Aorta (tissue), 5 donors: ENCODE measurements at places on chromosomes 12 and 14.

DNA sequence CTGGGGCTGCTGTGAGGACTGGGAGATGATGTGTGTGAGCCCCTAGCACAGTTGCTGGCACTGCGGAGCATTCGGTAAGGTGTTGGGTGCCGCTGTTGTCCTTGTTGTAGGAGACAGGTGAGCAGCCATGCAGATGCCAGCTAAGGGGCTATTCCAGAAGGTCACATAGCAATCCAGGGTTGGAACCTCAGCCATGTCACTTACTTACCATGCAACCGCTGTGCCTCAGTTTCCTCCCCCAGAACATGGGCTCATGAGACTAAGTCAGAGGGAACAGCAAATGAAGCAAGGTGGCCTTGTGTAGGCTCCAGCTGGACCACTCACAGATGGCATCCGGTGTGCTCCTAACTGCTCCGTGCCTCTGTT lies 13.2 kb downstream of the DTX1 start:
- DNase-seq = no peak

- no peak for DNase-seq
These were observed 4.7 kb downstream of the RBP5 start for GRCh38 chr12:7123806-7124522.

GRCh38 chr12:92398565-92399309 lies 253.1 kb upstream of the BTG1 start:
- DNase-seq = no peak

GRCh38 chr14:23351681-23352505 lies 794 bp downstream of the SLC22A17 start:
- peak; percentile 77 for DNase-seq

DNA sequence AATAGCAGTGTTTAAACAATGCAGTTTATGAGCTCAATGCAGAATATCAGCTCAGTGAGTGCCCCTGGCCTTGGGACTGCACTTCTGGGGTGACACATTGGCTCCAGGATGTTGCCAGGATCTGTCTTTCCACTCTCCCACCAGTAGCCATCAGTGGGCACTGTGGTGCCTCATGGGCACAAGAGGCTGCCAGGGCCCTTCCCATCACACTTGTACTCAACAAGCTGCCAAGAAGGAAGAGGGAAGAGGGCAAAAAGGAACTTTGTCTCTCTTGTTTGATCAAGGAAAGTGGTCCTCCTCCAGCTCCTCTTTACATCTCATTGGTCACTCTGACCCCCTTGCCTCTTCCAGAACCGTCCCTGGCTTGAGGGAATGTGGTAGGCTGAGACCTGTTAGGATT lies 115.9 kb downstream of the AACS start:
- no peak for DNase-seq

- DNase-seq = no peak
These were observed 72.7 kb downstream of the SPTB start for GRCh38 chr14:64806862-64807495.

DNA sequence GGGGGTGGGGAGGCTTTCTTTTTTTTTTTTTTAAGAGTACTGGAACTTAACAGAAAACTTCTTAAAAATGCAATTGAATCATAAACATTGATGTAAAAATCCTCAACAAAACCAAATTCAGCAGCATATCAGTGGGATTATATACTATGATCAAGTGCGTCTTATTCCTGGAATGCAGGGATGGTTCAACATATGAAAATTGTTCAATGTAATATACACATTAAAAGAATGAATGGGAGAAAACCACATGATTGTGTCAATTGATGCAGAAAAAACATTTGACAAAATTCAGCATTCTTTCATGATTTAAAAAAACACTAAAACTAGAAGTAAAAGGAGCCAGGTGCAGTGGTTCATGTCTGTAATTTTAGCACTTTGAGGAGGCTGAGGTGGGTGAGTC lies 41.2 kb upstream of the CCT2 start:
- DNase-seq = no peak

- no peak for DNase-seq
These were observed 169.9 kb downstream of the RBM19 start for GRCh38 chr12:113796066-113796827.

DNA sequence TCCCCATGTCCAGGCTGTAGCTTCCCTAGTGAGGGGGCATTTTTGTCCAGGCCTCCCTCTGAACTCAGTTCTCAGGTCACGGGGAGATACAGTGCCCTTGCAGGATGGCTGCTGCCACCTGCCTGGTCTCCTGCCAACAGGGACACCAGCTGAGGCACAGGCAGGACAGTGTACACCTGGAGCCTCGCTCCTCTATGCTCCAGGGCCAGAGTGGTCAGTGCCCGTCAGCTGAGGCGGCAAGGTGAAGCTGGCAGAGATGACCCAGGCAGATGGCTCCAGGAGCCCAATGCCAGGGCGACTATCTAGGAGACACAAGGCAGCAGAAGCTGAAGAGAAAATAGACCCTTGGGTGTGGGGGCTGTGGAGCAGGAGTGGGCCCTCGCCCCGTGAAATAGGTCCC lies 12.6 kb downstream of the TUBA1C start:
- DNase-seq = no peak

DNA sequence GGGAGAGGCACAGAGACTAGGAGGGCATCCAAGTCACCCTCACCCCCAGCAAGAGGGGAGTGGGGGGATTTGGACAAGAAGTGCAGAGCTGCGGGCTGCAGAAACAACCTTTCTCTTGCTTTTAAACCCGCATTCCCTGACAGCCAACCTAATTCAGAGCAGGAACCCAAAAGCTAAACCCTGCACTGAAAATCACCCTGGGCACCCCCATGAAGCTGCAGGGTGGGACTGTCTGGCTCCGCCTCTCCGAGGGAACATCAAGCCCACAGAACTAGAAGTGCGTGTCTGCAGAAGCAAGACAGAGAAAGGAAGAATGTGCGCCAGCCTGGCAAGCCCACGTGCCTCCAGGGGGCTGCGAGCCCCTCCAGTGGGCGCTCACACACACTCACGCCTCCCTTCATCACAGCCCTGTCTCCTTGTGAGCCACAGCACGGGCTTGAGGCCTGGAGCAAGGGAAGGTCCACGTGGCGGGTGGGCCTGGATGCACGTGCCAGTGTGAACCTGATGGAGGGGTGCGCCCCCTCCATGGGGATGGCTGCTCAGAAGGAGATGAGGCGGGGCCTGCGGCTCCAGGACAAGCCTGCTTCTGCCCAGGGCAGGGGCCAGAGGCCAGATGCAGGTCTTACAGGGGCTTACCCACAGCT lies 27.8 kb upstream of the PNMA1 start:
- no peak for DNase-seq

DNA sequence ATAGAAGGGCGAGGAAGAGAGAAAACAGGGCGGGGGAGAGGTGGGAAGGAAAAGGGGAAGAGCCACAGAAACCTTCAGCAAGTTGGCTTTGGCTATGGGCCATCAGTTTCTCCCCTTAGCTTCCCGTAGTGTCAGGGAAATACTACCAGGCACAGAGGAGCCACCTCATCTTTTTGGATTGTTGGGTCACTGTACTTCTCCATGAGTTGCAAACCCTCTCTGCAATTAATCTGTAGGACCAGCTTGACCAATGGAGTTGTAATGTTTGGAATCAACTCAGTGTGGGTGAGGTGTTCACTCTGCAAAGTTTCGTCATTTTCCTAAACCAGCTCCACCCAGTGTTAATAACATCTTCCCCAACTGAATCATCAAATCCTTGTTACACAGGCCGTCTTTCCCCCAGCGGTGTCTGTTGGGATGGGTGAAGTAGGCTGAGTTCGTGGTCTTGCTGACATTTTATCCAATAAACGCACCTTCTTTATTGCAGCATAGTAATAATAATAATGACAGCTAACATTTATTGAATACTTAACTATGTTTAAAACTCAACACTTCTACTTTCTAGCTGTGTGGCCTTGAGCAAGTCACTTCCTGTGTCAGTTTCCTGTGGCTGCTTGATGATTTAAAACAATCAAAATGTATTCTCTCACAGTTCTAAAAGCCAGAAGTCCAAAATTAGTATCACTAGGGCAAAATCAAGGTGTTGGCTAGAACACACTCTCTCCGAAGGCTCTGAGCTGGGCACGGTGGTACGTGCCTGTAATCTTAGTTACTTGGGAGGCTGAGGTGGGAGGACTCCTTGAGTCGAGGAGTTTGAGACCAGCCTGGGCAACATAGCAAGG lies 8.1 kb upstream of the GLTP start:
- DNase-seq = no peak

GRCh38 chr12:88334271-88334670 lies 192.2 kb downstream of the TMTC3 start:
- DNase-seq = no peak

DNA sequence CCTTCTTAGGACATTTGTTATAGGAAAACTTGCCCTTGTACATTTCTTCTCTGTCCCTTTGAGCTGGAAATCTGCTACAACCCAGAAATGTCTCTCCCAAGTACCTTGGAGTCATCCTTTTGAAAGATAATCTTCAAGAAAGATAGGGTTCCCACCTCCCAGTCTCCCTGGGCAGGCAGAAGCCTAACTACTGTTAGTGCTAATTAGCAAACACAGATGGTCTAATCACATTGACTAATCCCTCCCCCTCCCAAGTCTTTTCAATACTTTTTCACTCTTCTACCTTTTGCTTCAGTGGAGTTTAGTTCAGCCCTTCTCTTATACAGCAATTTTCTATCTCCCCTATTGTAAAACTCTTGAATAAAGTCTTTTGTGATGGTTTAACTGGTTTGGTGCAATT lies 129.8 kb upstream of the PPFIA2 start:
- no peak for DNase-seq

DNA sequence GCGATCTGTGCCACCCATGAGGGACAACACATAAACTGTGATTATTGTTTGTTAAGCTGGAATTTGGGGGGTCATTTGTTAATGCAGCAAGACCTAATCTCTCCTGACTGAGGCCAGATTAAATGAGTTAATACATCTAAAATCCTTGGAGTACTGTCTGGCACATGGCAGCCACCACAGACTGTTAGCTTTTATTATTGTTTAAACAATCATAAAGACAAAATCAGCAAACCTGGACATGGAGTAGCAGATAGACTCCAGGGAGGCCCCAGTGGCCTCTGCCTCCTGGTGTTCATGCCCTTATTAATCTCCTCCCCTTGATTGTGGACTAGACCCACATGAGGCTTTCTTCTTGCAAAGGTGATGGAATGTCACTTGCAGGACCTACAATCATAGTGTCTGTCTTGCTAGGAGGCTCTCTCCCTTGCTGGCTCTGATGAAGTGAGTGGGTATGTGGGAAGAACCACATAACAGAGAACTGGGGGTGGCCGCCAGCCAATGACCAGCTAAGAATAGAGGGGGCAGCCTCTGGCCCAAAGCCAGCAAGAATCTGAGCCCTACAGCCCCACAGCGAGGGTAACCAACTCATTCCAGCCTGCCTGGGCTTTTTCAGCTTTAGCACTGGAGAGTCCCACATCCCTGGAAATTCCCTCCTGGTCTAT lies 142.0 kb downstream of the SCARB1 start:
- no peak for DNase-seq

- peak; percentile 37 for DNase-seq
These were observed 102.9 kb downstream of the ADGRD1 start for GRCh38 chr12:131056626-131057025.

DNA sequence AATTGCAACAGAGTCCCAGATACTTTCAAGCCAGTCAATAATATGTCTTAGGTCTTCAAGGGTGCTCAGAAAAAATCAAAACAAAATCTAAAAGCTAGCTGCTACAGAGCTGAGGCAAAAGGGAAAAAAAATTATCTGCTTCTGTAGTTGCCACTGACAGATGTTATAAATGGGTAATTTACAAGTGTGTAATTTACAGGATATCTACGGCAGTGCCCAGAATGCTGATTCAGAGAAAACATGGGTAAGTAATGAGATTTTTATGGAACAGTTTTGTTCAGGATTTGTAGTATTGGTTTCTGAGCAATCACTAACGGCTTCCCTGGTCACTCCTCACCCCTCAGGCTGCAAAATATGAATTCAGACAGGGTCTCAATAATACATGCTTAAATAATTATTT lies 234.1 kb downstream of the GALC start:
- DNase-seq = no peak

- DNase-seq = no peak
These were observed 52.5 kb upstream of the EVL start for GRCh38 chr14:100012478-100013327.

DNA sequence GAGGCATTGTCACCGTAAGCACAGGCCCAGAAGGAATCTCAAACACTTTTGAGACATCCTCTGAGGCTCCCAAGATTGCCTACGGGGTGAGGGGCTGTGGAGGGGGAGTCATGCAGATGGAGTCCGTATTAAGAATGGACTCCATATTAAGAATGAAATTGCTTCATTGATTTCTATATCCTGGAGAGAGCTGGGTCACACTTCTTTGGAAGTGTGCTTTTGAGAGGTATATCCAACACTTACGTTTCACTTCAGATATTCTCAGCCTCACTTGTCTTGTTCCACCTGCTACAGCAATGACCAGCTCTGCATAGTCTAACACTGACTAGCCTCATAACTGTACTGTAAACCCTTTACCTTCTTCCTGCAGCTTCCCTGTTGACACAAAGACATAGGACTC lies 62.6 kb upstream of the ARHGAP5 start:
- DNase-seq = no peak

DNA sequence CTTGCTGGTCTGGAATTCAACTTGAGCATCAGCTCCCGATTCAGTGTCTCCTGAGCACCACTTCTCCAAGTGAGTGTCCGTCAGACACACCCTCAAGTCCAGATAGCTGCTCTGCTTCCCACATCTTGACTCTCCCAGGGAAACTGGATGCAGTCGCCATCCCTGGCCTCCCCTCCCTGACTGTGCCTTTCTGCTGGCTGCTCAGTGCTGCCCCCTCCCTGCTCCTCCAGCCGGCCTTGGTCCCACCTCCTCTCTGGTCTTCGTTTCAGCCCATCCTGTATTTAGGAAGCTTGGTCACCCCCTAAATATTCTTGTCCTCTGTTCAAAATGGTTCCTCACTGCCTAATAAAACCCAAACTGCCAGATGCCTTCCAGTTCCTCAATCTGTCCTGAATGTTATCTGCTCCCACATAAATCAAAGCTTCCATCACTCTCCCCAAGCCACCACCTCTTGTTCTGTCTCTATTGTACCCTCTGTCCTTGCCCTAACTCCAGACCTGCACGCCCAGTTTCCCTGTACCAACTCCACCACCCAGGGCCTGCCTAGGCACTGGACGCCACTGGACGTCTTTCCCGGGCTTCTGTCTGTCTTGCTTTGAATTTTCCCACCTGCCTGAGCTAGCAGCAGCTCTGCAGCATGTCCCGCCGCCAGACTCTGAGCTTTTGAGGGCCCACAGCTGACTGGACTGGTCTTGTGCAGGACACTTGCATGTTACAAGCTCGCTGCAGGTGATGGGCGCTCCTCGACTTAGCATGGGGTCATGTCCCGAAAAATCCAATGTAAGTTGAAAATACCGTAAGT lies 33.8 kb downstream of the CCDC92 start:
- no peak for DNase-seq

DNA sequence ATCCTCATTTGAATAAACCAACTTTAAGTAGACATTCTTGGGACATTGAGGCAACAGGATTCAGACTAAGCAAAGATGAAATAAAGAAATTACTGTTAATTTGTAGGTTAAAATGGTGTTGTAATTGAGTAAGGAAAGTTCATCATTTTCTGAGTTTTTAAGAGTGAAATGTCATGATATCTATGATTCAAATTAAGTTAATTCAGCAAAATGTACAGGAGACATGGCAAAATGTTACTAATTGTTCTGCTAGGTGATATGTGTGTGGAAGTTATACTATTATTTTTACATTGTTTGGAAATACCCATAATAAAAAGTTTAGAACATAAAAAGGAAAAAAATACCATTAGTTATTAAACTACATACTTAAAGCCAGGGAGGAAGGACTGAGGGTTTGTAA lies 55.0 kb upstream of the EGLN3 start:
- no peak for DNase-seq
